Activated T-cell treated with anti-CD3 and anti-CD28 coated beads, Interleukin-2, amount 50 U/mL, for 48 hours (primary cell): ENCODE measurements at places on chromosomes 11 and 22.

DNA sequence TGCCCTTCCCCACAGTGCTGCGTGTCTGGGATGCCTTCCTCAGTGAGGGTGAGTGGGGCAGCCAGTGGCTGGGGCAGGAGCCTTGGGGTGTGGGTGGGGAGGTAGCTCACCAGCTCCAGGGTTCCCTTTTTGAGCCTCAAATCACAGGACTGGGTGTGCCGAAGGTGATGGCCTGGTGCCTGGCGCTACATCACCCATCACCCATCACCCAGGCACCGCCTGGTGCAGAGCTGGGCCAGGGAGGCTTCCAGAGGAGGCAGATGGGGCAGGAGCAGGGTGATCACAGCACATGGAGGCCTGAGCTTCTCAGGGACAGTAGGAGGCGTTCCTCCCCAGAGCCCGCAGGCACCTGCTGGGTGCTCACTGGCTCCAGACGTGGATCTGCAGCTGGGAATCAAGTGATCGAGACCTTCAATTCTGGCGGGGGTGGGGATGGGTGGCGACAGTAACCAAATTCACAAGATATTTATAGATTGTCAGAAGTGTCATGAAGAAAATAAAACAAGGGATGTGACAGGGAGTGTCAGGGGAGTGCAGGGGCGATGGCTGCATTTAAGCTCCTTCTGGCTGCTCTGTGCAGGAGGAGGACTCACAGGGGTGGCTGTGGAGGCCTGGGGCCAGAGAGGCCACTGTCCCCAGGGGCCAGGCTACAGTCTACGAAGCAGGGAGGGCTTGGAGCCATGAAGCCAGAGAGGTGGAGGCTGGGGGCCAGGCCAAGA lies 3.2 kb downstream of the TBC1D10C start:
- DNase-seq, result peak; percentile 61

DNA sequence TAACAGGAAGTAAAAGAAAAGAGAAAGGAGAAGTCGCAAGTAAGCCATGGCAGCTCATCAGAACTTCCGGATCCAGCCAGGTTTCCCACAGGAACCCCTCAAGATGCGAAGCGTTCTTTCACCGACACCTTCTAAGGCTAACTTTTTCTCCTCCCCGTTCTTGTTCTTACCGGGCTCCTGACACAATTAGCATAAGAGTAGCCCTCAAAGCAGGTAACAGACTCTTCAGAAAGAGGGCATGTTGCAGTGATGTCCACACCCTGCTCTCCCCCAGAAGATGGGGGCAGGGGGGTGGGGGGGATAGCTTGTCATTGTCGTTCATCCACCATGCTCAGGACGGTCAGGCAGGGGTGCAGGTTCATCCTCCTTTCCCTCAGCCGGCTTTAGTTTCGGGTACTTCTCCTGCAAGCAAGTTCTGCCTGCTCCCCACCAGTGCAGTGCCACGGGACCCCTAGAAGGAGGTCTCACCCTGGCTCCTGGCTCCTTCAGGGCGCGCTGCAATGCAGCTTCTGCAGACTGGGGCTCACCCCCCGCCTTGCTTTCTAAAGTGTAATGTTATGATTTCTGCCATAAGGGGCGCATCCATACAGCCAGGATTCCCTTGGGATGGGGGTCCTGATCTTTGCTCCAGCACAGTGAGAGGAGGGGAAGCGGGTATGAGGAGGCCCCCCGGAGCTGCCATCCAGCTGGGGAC lies 2.3 kb downstream of the OPCML start:
- DNase-seq, result no peak

GRCh38 chr22:48711669-48712068 lies 1116.0 kb downstream of the BRD1 start:
- DNase-seq, result no peak

DNA sequence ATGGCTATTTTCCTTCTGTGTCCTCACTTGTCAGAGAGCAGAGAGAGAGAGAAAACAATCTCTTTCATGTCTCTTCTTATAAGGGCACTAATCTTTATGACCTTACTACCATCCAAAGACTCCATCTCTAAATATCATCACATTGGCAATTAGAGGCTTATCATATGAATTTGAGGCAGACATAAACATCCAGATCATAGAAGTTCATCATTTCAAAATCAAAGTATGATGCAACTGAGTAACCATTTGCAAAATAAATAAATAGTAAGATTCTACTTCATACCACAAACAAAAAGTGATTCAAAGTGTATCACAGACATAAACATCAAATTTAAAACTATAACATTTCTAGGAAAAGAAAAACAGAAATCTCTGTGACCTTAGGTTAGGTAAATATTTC lies 504.7 kb upstream of the ARHGAP42 start:
- no peak for DNase-seq

DNA sequence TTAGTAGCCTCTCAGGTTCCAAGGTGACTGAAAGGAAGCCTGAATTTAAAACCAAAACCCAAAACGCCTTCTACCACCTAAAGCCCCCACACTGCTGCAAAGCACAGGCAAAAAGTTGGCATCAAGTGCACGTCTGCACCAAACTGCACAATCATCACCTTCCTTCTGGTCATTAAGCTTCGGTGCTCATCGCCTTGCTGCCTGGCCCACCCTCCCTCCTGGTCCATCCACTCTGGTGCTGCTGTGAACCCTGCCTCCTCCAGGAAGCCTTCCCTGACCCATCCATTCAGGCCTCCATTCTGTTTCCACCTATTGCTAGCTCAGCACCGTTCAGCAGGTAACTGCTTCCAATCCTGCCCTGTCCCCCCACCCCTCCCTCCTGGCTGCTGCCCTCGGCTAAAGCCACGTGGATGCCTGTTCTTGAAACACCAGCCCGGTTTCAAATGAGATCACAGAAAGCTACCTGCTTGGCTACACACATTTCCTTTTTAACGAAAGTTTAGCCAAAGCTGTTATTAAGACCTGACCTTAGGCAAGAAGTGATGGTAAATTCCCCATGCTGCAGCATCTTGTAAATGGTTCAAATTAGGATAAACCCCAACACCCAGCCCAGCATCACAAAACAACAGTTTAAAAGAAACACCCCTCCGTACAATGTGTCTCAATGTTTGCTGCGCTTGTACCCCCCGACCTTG lies 53.8 kb upstream of the CD5 start:
- DNase-seq, result no peak
